ENCODE measurements at places on chromosomes 7 and 10.

DNA sequence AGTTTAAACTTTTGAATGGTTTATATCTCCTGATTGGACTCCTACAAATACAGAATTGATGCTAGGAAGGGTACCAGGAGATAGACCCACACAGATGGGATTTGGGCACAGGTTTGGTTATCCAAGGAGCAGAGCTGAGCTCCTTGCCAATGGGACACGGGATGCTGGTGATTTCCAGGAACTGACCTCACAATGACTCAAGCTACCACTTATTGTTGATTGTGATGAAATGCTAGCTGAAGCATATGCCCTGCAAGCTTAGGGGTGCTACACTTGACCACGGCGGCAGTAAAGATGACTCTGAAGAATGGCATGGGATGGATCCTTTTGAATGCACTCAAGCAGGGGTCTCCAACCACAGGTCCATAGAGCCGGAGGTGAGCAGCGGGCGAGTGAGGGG, 45.5 kb upstream of the VKORC1L1 start:
- no peak for DNase-seq

- DNase-seq = no peak
Measured at GRCh38 chr10:58435297-58435985, 50.2 kb downstream of the TFAM start.

GRCh38 chr7:95478272-95479037, 7.3 kb upstream of the ASB4 start:
- no peak for DNase-seq

GRCh38 chr7:70763961-70764691, 367.8 kb upstream of the GALNT17 start:
- DNase-seq = no peak

DNA sequence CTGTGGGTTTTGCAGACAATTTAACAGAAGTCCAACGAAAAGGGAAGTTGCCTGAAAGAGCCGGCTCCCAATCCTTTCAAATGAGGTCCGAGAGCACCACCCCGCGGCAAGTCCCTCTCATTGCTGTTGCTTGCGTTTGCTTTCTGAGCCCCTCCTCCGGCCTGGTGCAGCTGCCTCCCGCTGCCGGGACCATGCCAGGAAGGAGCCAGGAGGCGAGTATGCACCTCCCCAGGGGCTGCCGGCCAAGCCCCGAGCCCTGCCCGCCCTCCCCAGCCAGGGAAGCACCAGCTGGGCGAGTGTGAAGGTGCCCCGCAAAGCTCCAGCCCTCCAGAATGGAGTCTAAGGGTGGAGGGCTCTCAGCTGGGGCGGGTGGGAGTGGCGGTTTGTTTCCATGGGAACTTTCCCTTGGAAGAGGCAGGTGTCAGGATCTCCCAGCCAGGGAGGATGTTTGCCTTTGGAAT, 25.8 kb upstream of the PPP2R2D start:
- no peak for DNase-seq

DNA sequence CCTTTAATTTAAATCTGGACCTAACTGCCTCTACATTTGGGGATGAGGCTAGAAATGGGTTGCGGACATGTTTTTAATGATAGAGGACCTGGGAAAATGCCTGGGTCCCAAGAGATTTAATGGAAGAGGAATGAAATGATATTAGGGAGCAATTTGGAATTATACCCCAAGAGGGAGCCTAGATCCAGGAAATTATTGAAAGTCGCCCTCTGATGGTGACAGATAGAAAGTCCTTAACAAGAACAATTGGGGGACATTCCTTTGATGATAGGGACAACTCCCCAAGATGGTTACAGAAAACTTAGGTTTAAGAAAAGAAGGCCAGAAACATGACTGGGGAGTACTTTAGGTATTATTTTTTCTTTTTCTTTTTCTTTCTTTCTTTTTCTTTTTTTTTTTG, 9.5 kb upstream of the TSGA13 start:
- DNase-seq = no peak

DNA sequence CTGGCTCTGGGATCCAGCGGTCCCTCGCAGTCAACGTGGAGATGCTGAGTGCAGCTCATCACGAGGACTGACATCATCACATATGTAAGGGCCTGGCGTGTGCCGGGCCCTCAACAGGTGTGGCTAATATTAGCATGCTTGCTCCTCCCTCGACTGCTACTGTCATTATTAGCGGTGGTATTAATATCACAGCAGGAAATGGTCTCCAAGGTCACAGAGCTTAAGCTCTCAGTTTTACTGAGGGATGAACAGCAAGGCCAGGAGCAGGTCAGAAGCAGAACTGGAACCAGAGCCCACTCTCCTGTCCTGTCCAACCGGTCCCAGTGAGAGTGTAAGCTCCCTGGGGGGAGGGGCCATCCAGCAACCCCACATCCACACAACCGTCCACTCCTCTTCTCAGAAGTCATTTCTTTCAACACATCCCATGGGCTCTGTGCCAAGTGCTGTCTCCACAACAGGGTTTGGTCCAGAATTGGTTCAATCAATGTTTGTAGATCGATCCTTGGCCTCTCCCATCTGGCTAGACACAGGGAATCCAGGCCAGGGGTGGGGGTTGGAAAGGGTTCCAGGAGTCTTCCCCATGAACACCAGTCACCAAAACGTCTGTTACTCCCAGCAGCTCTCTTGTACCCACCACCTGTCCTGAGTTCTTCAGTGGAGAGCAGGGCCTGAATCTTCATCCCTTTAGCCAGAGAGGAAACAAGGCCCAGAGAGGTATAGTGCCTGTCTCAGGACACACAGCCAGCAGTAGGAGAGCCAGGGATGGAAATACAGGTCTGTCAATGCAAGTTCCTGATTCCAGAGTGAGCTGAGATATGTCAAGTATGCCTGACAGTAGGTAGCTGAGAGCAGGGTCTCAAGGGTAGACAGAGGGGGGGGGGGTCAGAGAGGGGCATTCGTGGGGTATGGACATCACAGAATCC, 45.3 kb upstream of the ZMIZ1 start:
- DNase-seq = no peak

GRCh38 chr7:64959072-64959747, 31.6 kb downstream of the ZNF117 start:
- DNase-seq = no peak

DNA sequence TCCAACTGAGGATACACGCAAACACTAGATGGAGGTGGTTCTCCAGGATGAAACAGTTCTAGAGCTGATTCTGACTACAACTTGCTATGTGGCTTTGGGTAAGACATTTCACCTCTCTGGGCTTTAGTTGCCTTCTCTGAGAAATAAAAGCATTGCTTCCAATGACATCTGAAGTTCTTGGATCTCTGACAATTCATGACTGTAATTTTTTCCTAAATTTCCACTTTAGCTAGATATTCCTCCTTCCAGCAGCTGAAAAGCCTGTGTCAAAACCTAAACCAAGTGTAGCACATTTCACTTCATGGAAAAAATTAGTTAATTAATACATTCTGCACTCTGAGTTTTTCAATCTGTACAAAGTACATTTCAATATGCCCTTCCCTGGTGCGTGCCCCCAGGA, 50.0 kb upstream of the ANK3 start:
- DNase-seq = no peak

DNA sequence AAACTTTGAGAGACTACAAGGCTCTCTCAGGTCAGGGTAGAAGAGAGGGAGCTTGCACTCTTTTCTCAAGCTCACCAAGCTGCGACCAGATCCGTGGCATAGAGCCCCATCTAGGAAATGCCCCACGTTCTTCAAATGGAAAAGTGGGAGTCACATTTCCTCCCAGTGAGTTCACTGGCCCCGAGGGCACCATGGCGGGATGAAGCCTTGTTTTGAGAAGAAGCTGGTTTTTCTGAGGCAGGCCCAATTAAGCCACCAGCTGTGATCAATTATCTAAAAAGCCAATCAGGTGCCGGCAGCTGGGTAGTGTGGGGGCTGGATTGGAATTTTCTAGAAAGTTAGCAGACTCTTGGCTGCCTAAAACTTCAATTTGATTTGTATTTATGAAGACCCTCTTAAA, 101.4 kb downstream of the ZNF365 start:
- DNase-seq = no peak

GRCh38 chr10:14810969-14811953, 26.6 kb downstream of the CDNF start:
- no peak for DNase-seq

- no peak for DNase-seq
Measured at GRCh38 chr7:136228171-136228570, 251.0 kb upstream of the MTPN start.

- no peak for DNase-seq
Measured at GRCh38 chr10:29555746-29556481, 78.9 kb downstream of the SVIL start.

GRCh38 chr7:56026538-56026937, 24.7 kb downstream of the PSPH start:
- no peak for DNase-seq

DNA sequence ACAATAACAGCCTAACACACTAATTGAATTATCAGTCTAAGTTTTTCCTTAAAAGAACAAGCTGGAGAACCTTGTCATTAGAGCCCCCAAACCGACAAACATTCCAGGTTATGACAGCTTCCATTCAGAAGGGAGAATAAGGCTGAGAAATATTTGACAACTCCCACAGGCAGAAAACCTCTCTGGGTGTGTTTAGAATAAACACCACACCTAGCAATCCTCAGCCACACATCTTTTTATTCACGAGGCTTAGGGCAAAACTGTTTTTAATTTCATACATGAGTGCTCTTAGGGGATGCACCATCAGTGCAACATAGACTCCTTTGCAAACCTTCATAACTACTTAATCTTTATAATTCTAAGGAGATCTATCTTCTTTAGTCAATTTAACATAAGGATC, 24.2 kb downstream of the STN1 start:
- DNase-seq = no peak

- DNase-seq = no peak
Measured at GRCh38 chr7:154735766-154736165, 267.2 kb downstream of the PAXIP1 start.

GRCh38 chr7:37408291-37409228, 40.1 kb downstream of the ELMO1 start:
- no peak for DNase-seq

- DNase-seq = no peak
Measured at GRCh38 chr7:42883950-42884349, 27.9 kb downstream of the C7orf25 start.

GRCh38 chr10:103448746-103449145, 3.4 kb downstream of the CALHM2 start:
- DNase-seq = no peak

DNA sequence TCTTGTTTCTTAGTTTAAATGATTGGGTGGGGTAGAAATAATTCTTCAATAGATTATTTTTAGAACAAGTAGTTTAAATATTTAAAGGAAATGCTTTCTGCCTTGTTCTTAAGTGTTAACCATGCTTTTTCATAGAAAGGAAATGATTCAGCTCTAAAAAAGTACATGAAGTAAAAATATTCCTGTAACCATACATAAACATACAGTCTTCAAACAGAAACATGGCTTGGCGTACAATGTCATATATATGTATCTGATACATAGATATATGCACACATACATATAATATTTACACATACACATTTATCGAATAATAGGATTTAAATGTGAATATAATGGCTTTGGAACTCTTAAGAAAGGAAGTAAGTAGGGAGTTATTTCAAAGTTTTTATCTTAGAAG, 84.4 kb downstream of the RUNDC3B start:
- no peak for DNase-seq

DNA sequence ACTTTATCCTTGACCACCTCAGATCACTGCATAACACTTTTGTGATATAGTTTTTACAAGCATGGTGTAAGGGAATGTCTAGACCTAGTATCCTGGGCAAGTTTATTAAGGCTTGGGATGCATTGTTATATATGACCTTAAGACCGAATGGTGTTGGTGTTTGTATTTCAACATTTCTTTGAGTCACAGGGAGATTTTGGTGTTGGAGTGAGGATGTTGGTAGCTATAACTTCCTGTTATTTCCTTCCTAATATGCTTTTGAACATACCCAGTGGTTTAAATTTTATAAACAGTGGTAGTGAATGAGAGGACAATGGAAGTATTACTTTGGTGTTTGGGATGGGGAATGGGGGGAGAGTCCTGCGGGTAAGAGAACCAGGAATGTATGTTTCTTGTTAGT, 2.6 kb downstream of the EXOC4 start:
- DNase-seq = no peak

DNA sequence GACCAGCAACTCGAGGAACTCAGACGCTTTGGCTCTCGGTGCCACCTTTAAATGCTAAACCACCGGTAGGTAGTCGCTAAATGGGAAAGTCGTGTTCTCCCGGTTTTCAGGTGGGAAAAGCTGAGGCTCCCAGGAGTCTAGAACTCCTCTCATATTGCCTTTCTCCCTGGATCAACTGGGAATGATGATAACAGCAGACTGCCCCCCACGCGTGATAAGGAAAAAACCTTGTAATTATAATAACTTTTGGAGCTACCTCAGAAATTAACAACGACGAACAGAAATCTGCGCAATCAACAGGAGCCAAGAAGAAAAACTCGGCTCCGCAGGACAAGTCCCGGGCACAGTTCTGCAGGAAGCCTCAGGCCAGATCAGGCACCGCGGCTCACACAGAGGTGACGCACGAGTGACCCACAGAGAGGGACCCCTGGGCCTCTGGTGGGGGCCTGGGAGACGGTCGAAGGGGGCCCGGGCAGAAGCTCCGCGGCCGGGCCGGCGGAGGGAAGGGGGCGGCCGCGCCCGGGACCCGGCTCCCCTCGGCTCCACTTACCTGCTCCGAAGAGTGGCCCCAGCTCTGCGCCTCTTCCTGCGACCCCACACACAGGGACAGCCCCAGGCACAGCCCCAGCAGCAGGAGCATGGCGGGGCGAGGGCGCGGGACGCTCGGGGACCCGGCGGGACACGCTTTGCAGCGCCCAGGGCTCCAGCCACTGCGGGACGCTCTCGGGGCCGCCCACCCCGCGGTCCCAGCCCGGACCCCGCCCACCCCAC, at the start of gene ITIH5:
Gene ITIH5, minus strand, starts transcription at position 714 of the 771 bp plus-strand sequence. Its CDS starts 74 bp downstream, at position 640.
- no peak for DNase-seq

GRCh38 chr10:117239721-117240620, 943 bp upstream of the SLC18A2 start:
- DNase-seq = no peak

DNA sequence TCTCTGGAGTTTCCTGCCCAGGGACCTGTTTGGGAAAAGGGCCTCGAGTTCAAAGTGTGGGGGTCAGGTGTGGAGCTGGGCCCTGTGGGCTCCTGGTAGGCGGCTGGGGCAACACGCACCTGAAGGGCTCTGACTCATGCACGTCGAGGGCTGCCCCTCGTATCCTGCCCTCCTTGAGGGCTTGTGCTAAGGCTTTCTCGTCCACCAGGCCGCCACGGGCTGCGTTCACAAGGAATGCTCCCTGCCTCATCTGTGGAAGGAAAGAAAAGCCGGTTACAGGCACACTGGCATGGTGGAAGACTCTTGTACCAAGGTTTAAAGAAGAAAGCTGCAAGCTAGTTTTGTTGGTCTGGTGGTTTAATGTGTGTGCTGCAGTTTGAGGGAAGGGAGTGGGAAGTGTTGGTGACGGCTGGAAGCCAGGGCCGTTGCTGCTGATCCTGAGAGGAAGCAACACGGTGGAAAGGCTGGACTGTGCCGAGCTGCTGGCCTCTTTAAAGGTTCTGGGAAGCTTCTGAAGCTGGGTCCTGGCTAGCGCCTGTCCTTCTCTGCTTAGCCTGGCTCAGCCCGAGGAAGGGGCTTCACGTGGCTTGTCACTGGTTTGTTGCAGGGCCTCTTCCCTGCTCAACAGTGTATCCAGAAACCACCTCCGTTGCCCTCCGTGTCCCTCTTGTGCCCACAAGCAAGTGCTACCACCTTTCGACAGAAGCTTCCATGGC, 52.0 kb downstream of the ZRANB1 start:
- no peak for DNase-seq
